Effector memory CD4-positive, alpha-beta T cell (primary cell): ENCODE measurements at places on chromosomes 3 and 15.

DNA sequence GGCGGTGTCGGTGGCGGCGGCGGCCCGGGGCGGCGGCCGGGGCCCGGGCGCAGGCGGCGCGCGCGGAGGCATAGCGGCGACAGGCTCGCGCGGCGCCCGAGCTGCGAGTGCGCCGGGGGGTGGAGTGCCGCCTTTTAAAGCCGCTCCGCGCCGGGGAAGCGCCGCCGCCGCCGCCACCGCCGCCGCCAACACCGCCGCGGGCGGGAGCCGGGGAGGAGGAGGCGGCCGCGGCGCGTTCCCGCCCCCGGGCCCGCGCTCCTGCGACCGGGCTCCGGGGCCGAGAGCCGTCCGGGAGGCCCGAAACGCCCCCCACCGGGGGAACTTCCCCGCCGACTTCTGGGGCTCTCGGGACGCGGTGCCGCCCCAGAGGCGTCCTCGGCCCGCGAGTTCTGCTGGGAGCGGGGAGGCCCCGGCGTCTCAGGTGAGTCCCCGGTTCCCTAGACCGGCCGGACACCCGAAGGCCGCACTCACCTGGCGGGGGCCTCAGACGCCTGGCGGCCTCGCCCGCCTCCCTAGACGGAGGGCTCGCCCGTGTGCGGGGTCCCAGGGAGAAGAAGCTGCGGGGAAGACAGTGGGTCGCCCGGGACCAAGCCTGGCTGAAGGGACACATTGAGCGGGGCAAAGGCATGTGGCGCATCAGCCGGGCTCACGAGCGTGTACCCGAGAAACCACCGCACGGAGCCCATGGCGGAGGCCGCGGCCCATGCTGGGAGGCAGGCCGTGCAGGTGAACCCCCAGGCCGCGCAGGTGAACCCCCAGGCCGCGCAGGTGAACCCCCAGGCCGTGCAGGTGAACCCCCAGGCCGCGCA, at the start of gene PCSK6:
Gene PCSK6 (minus strand): TSS at position 109 of the 809 bp plus-strand sequence. CDS start 37 bp downstream, at position 72.
- DNase-seq, result no peak

DNA sequence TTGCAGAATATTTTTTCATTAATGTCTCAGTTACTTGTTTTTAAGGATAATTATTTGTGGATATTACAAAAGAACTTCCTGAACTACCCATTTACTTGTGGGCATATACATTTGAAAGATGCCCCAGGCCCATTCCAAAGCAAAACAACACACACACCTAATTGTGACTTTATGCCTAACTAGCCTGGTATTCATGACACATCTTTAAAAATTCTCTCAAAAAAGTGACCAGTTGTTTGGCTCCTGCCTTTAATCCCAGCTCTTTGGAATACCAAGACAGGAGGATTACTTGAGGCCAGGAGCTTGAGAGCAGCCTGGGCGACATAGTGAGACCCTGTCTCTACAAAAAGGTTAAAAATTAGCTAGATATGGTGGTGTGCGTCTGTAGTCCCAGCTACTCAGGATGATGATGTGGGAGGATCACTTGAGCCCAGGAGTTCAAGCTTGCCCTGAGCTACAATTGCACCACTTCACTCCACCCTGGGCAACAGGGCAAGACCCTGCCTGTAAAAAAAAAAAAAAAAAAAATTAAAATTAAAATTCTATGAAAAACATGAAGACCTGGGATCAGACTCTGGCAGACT, 51.7 kb upstream of the SLC4A7 start:
- no peak for DNase-seq

DNA sequence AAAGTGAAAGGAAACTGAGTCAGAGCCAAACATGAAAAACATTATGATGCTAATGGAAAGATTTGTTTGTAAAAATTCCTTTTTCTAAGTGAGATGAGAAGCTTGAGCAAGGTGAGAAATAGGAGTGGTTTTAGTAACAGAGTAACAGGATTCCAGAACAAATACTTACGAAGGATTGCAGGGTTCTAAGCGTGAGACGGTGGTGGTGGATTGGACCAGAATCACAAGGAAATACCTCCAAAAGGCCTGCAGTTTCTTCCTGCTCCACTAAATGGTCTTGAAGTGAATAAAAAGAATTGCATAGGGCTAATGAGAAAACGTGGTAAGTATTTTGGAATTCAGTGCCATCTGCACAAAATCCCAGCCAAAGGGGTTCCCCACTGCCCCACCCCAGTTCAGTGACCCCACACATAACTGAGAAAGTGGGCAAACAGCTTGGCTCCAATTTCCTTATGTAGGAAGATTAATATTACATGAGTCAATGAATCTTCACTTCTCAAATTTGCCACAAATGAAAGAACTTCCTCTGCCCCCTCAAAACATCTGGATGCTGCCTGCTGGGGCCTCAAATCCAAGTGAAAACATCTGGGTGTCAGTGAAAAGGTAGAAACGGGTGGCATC, 283.8 kb upstream of the NR2F2 start:
- DNase-seq, result no peak

GRCh38 chr3:17404548-17404947, 337.9 kb downstream of the TBC1D5 start:
- DNase-seq, result no peak

GRCh38 chr3:97942801-97943546, 29.3 kb downstream of the RIOX2 start:
- no peak for DNase-seq

- no peak for DNase-seq
Observed at GRCh38 chr3:138492980-138493675, 58.7 kb downstream of the ESYT3 start.

DNA sequence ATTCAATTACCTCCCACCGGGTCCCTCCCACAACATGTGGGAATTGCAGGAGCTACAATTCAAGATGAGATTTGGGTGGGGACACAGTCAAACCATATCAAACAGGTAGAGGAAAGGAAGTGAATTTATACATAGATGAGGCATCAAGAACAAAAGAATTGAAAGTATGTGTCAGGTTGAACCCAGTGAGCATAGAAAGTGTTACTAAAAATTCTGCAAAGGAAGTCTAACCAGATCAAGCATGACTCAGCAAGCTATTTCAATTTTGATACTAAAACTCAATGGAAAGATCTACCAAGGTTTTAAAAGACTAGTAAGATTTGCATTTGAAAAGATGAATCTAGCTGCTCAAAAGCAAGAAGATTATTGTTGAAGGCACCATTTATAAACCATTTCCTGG, 323.0 kb downstream of the ROBO2 start:
- no peak for DNase-seq

DNA sequence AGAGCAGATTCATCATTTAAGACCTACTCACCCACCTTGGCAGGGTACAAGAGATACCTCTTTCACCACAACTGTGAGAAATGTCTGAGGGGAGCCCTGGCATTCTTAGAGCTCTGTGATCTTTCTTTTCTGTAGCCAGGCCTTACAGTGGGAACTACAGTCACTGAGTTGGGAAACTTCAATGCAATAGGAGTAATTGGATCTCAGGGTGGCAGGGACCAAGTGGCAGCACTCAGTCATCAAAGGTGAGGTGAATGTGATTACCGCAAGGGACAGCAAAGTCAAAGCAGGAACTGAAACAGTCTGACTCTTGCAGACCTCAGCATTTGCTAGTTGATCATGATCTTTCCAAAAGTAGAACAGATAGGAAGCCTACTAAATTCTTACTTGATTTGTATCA, 7.2 kb upstream of the MCF2L2 start:
- no peak for DNase-seq

DNA sequence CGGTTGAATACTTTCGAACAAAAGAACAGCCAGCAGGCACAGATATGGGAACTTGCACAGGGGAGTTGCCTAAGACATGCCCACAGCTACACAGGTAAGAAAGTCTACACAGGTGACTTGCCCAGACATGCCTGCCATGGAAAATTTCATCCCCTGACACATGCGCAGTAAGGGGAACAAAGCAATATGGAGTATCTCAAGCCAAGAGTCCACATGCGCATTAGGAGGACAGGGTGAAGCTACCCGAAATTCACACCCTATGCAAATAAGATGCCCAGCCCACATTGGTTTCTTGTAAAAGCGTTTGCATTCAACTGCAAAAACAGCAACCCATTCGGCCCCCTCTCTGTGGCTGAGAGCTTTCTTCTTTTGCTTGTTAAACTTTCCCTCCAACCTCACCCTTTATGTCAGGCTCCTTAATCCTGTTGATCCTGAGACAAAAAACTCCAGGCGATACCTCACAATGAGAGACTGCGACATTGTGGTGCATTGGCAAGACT, 49.3 kb upstream of the TRPM1 start:
- no peak for DNase-seq

DNA sequence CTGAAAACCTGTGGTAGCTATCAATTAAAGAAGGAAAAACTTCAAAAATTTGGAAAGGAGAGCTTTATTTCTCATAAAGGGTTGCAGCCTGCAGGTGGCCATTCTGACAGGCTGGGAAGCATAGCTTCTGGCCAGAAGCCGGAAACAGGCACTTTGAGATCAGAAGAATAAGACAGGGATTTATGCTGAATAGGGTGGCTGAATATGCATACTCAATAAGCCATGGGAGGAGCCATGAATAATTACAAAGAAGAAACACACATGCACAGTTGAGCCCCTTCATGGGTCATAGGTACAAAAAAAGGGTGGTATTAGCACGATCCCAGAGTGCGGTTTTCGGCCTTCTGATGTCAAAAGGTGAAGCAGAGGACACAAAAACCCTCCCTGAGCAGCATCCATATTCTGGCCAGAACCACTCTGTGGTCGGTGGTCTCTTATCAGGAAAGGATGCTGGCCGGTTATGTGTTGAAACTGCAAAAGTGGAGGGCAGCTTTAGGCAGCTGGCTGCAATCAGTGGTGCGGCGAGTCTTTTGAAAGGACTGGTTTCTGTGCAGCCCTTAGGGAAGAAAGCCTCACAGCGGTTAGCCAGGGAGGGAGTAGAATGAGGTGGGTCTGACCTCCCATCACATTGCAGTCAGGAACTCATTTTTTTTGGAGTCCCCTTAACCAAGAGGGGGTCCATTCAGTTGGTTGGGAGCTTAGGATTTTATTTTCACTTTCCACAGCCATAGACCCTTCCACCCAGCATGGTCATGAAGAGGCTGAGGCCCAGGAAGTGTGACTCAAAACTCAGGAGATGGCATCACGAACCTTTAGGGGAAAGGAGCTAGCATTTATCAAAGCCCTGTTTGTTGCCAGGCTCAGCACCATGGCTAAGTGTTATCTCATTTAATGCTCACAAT, 34.7 kb upstream of the CCDC174 start:
- no peak for DNase-seq

DNA sequence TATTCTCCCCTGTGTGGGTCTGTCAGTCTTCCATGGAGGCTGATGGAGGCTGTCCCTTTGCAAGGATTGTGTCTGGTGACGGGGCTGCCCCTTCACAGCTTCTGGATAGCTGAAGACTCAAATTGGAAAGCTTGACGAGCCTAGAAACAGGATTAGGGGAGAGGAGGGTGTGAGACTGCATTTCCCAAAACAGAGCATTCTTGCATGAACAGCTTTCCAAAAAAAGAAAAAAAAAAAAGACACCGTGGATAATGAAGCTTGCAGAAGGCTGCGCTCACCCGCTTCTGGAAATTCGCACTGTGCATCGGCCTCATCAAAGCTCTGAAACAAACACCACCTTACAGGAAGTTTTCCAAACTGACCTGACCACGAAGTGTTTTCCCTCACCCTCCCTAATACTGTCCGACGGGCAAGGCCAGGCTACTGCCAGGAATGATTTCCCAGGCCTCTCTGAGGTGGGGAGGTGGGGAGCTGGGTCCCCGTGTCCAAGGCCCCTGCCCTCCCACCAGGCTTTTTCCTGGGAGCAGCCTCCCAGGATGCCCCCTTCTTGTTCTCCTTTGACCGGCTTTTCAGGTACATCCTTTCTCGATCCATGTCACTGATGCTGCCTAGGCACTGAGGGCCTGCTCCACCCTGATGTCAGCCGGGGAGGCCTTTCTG, 24.9 kb upstream of the MUC4 start:
- DNase-seq, result no peak

GRCh38 chr15:96720251-96720650, 389.8 kb downstream of the NR2F2 start:
- no peak for DNase-seq

- no peak for DNase-seq
Observed at GRCh38 chr3:139619484-139619883, 58.3 kb downstream of the NMNAT3 start.

GRCh38 chr15:78366342-78366741, 26.2 kb downstream of the CRABP1 start:
- no peak for DNase-seq

DNA sequence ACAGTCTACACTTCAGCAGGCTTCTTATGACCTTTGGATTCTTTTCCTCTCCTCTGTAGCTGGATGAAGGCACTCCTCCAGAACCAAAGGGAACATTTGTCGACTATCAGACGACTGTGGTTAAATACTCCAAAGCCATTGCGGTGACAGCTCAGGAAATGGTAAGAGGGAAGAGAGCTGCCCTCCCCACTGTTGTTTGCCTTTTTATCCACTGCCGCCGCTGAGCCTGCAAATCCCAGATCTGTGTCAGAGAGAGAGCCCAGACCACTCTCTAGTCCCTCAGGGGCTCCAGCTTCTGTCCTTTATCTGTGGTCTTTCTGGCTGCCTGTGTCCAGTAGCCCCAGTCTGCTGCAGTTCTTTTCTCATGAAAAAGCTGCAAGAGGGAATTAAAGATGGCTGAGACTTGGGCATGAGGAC, 261.5 kb upstream of the TPM1 start:
- DNase-seq, result no peak

DNA sequence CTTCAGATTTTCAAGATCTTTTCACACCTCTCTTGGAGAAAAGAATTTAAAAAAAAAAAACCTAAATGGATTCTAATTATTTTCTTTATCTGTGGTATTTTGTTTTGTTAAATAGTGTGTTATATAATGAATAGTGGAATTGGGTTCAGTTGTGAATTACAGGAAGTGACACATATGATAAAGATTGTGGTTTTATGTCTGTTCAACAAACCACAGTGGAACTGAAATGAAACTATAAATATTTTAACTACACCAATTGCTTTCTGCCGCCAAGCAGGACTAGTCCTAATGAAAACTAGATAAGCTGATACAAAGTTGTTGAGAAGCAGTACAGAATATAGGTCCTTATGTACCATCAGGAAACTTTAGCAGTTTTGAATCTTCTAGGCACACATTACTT, 121.6 kb downstream of the UBE2E2 start:
- DNase-seq, result no peak

GRCh38 chr3:248864-249520, 52.4 kb downstream of the CHL1 start:
- DNase-seq, result no peak

DNA sequence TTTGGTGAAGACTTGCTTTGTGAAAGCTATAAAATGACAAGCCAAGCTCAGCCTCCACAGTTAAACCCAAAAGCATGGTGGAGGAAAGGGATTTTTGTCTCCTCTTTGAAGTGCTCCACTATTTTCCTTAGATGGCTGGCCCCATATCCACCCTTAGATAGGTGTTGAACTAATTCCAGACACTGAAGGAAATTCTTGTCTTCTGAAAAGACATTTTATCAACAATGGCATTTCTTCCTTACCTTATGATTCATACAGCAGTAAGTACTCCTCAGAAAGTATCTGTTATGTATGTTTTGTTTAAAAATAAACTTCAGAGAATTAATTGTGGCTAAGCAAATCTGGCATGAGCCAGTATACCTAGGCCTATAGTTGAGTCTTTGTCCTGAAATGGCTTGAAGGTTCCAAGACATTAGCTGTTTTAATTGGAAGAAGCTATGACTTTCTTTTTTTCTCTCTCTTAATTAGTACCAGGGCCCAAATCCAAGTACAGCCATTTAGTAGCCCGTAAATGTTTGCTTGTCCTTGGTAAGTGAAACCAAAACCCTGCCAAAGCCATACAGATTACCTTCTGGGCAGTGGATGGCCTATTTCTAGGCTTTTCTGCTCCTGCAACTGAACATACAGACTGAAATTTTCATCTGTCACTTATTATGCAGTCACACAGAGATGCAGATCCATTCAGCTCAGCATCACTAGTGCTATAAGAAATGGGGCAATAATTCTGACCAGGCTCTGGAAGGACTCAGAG, 5.1 kb upstream of the BFSP2 start:
- no peak for DNase-seq
